ENCODE measurements at places on chromosomes 5 and 9.

DNA sequence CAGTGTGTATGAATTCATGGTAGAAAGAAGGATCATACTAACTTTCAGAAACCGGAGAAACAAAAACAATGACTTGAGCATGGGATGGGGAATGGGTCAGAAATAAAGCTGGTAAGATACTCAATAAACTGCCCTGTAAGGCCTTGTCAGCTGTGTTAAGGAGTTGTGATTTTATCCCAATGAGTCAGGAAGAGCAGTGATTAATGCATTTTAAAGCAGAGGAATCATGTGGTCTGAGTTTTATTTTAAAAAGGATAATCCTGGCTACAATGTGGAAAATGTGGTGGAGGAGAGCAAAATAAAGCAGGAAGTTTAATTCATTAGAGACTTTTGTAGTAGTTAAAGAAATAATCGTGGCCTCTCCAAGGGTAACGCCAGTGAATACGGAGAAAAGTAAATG lies 28.7 kb downstream of the DHX29 start:
- no peak overlapping the region for H3K4me3 ChIP-seq
- peaks cover 70% of the 10 kb centered on the region for H3K36me3 ChIP-seq
- no peaks in the 10 kb centered on the region for H3K27me3 ChIP-seq
- no peak for DNase-seq
- H3K4me1 ChIP-seq: no peaks in the 10 kb centered on the region

DNA sequence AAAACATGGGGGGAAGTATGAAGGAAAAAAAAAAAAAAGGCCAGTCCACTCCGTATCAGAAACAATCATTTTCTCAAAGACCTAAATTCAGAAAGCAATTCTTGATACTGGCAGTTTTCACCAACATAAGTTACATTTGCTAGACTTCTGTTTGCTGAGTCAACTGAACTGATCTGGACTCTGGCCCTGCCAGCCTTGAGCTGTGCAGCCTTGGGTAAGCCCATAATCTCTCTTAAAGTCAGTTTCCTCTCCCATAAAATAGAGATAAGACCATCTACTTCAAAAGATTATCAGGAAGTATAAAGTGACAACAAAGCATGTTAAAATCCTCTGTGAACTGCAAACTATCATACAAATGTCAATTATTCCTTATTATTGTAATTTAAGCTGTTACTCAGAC lies 106.8 kb downstream of the MAPKAP1 start:
- H3K27me3 ChIP-seq: no peaks in the 10 kb centered on the region
- peaks cover 18% of the 10 kb centered on the region for H3K4me1 ChIP-seq
- no peak for DNase-seq
- no peak overlapping the region for H3K4me3 ChIP-seq

DNA sequence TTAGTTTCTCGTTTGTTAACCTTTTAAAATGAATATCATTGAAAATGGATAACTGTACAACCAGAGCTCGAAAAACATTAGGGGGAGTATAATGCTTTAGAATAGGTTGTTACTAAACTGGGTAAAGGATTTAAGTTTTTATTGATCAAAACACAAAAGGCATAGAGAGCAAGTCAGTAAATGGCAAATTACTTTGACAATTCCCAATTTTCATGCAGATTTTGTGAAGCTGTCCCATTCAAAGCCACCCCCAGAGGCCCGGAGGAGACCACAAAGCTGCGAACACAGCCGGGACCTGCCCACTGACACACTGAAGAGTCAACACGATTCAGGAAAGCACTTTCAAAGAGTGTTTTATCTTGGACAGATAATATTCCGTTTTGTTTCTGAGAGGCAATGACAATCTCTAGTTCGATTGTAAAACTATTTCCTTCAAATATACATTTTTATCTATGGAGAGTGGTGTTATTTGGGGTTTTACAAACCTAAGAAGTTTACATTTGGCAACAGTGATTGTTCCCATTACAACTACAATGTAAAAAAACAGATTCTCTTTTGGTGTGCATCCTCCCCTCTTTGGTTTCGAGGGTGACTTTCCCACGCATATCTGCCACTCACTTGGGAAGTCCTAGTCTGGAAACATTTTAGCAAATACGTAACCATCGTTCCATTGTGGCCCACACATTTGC lies 182.6 kb upstream of the TBCA start:
- no peaks in the 10 kb centered on the region for H3K36me3 ChIP-seq
- H3K27ac ChIP-seq: no peak overlapping the region
- no peak overlapping the region for H3K4me3 ChIP-seq
- H3K27me3 ChIP-seq: peaks cover 48% of the 10 kb centered on the region
- peaks cover 6% of the 10 kb centered on the region for H3K4me1 ChIP-seq

GRCh38 chr5:30505014-30505886 lies 688.2 kb upstream of the CDH6 start:
- no peaks in the 10 kb centered on the region for H3K4me1 ChIP-seq
- DNase-seq: no peak
- no peaks in the 10 kb centered on the region for H3K36me3 ChIP-seq

DNA sequence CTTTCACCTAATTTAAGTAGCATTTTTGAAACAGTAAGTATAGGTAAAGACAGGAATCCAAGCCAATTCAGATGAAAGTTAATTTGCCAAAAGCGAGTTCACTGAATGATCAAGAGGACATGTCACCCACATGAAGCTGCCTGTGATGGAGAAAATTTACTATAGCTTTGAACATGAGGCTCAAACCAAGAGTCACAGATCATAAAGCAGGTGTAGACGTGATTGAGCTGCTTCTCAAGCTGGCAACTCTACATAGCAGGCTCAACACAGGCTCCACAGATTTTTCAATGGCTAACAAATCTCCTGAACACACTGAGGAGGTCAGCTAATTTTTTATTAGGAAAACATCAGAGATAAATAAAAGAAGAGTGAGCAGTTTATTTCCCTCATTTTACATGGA lies 173.7 kb downstream of the FAM114A2 start:
- H3K4me1 ChIP-seq: no peaks in the 10 kb centered on the region
- DNase-seq: no peak
- H3K36me3 ChIP-seq: no peaks in the 10 kb centered on the region
- peaks cover 29% of the 10 kb centered on the region for H3K27me3 ChIP-seq

DNA sequence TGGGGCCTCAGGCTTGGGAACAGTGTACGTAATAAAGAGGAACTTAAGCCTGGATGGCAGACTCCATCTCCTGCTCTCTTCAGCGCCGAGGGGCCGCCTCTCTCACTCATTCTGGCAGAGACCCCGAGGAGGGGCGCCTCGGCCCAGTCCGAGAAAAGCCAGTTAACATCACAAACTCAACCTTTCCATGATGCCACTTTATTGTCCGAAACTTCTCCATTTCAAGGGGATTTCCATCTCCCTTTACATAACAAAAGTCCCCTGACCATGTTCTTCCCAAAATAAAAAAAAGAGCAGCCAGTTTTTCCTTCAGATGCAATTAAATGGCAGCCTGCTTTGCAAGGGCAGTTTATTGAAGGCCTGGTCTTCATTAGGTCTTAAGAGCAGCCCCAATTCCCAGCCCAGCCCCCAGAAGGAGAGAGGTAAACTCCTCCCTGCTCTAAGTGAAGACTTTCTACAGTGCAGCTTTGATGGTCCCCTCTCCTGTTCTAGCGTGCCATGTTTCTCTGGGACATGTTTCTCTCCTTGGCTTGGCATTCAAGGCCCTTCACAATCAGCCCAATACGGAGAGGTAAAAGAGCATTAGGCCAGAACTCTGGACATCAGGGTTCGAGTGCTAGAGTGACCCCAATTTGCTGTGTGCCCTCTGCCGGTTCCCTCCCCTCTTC lies 19.5 kb upstream of the RAB14 start:
- H3K27ac ChIP-seq: no peak overlapping the region
- H3K4me1 ChIP-seq: no peaks in the 10 kb centered on the region
- DNase-seq: no peak
- H3K36me3 ChIP-seq: no peaks in the 10 kb centered on the region
- no peak overlapping the region for H3K4me3 ChIP-seq

GRCh38 chr9:107484117-107484723 lies 5.3 kb downstream of the KLF4 start:
- peaks cover 12% of the 10 kb centered on the region for H3K36me3 ChIP-seq
- H3K27ac ChIP-seq: no peak overlapping the region
- DNase-seq: no peak
- H3K4me1 ChIP-seq: peaks cover 2% of the 10 kb centered on the region
- H3K27me3 ChIP-seq: peaks cover 24% of the 10 kb centered on the region

- H3K27ac ChIP-seq: no peak overlapping the region
- H3K27me3 ChIP-seq: no peaks in the 10 kb centered on the region
- peaks cover 11% of the 10 kb centered on the region for H3K4me1 ChIP-seq
These were observed 37.8 kb downstream of the SCGB3A1 start for GRCh38 chr5:180553530-180553929.

GRCh38 chr9:109475526-109475925 lies 22.6 kb downstream of the PTPN3 start:
- no peaks in the 10 kb centered on the region for H3K36me3 ChIP-seq
- H3K27me3 ChIP-seq: peaks cover 18% of the 10 kb centered on the region

DNA sequence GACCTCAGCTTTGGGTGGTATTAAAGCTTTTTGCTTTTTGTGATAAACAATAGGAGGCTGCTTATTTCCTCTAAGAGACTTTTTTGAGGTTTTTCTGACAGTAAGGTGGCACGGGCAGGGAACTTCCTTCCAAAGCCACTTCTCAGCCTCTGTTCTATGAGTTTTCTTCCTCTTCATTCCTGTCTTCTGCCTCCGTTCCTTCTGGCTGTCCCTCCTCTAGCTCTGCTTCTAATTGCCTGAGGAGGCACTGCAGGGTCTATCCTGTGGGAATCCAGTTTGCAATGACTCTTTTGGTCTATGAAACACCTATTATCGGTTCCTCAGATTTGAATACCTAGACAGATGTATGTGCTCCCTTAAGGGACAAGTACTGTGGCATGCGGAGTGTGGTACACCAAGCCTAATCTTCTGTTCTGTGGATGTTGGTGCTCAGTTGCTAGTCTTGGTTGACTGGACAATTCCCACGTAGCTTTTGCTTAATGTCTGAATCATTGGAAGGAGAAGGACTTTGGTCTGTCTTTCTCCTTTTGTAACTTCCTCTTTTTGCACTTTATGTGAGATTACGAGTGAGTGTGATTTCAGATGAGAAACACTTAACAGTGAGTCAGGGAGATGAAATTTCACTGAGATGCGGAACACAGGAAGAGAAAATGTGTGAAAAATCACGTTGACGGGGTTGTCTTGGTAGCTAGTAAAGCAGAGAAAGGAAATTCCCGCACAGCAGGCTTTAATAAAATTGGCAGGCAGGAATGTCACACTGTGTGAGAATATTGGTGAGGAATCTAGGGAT lies 305.2 kb downstream of the EFNA5 start:
- H3K36me3 ChIP-seq: no peaks in the 10 kb centered on the region
- H3K4me3 ChIP-seq: peak overlapping the region; percentile 47
- H3K27ac ChIP-seq: peak overlapping the region; percentile 77
- H3K4me1 ChIP-seq: peaks cover 26% of the 10 kb centered on the region
- peak; percentile 11 for DNase-seq

DNA sequence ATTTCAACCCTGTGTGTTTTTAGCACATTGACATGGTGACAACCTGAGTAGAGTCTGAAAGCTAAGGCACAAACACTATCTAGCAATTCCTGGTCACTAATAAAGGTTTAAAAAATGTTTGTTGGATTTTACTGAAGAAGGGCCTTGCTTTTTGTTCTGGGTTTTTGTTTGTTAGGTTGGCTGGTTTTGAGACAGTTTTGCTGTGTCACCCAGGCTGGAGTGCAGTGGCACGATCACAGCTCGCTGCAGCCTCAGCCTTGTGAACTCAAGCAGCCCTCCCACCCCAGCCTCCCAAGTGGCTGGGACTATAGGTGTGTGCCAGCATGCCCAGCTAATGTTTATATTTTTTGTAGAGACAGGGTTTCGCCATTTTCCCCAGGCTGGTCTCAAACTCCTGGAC lies 39.0 kb downstream of the PRKACG start:
- no peak overlapping the region for H3K27ac ChIP-seq
- no peak overlapping the region for H3K4me3 ChIP-seq
- peaks cover 12% of the 10 kb centered on the region for H3K27me3 ChIP-seq
- H3K4me1 ChIP-seq: peaks cover 8% of the 10 kb centered on the region
- peaks cover 2% of the 10 kb centered on the region for H3K36me3 ChIP-seq

DNA sequence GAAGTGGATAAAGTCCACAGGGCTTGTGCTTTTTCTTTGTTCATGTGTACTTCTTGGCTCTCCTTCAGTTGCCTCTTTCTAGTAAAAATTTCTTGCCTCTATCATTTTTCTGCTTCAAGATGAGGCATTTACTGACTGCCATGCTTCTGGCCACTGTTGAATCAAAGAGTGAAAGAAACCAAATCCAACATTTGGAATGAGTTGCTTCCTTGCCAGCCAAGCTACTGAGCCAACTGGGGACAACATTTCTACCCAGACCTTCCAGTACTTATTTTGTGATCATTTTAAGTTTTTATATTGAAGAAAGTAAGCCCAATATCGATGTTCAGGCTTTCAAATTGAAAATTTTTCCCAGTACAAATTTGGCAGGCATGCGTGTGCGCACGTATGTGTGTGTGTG lies 73.2 kb downstream of the SNCAIP start:
- no peaks in the 10 kb centered on the region for H3K36me3 ChIP-seq
- H3K4me3 ChIP-seq: no peak overlapping the region
- DNase-seq: no peak

GRCh38 chr5:175710326-175710725 lies 52.5 kb downstream of the HRH2 start:
- H3K27me3 ChIP-seq: peaks cover 59% of the 10 kb centered on the region
- H3K4me3 ChIP-seq: no peak overlapping the region
- DNase-seq: no peak

GRCh38 chr5:150229571-150229970 lies 39.7 kb downstream of the SLC6A7 start:
- no peaks in the 10 kb centered on the region for H3K36me3 ChIP-seq
- no peak for DNase-seq
- H3K27me3 ChIP-seq: peaks cover 10% of the 10 kb centered on the region
- no peak overlapping the region for H3K4me3 ChIP-seq
- no peak overlapping the region for H3K27ac ChIP-seq
- H3K4me1 ChIP-seq: no peaks in the 10 kb centered on the region

All from effector memory CD8-positive, alpha-beta T cell (primary cell).